Mononuclear cell (primary cell): ENCODE measurements at places on chromosomes 12 and 14. TPM values are rescaled to one million over a fixed set of nuclear protein-coding genes. Genes with fewer than 3 reads are reported as not detected.

Gene FERMT2
- total RNA-seq, result 1.6 TPM

Gene METTL1
- 2.3 TPM for total RNA-seq

Gene TIMELESS
- 1.3 TPM for total RNA-seq

Gene CIROP
- total RNA-seq, result not detected

Gene CLEC4D
- 10.9 TPM for total RNA-seq

Gene L2HGDH
- 1.2 TPM for total RNA-seq

Gene TOMM20L
- 1.9 TPM for total RNA-seq
